ENCODE measurements at places on chromosomes 6 and 20. TPM values are rescaled to one million over a fixed set of nuclear protein-coding genes. Genes with fewer than 3 reads are reported as not detected.

GRCh38 chr20:32191873-32192272, 15.7 kb downstream of the PLAGL2 start:
- no peaks in the 10 kb centered on the region for H3K27me3 ChIP-seq
- peak overlapping the region; percentile 84 for H3K27ac ChIP-seq
- H3K4me3 ChIP-seq, result no peak overlapping the region
- peaks cover 39% of the 10 kb centered on the region for H3K4me1 ChIP-seq
- H3K36me3 ChIP-seq, result peaks cover 10% of the 10 kb centered on the region
- DNase-seq, result no peak

Gene PRDM13
- not detected for total RNA-seq

Gene TINAG
- not detected for total RNA-seq

Gene DNAJC5
- 60.1 TPM for total RNA-seq
